ENCODE measurements at places on chromosomes 2 and 18.

DNA sequence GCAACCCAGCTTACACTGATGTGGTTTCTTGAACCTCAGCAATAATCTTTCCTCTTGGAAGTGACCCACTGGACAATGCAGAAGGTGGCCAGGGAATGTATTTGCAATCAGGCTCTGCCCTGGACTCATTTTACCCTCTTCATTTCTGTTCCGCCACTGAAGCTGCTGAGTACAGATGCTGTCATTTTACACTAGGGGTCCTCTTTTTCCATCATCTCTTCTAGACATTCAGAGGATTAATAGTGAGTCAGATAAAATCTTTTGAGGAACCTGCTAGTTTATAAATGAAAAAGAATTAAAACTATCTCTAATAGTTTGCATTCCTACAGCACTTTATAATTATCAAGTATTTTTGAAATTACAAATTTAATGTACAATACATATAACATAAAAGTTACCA, 87.9 kb upstream of the PNPT1 start:
- no peak for DNase-seq

- no peak for DNase-seq
These were observed 76.1 kb upstream of the CPO start for GRCh38 chr2:206863196-206863595.

GRCh38 chr2:36405183-36405582, 49.6 kb downstream of the CRIM1 start:
- no peak for DNase-seq

- DNase-seq, result no peak
These were observed 216.5 kb downstream of the KLHL29 start for GRCh38 chr2:23601301-23601965.

GRCh38 chr2:102261467-102262135, 49.8 kb upstream of the IL1RL1 start:
- DNase-seq, result no peak

DNA sequence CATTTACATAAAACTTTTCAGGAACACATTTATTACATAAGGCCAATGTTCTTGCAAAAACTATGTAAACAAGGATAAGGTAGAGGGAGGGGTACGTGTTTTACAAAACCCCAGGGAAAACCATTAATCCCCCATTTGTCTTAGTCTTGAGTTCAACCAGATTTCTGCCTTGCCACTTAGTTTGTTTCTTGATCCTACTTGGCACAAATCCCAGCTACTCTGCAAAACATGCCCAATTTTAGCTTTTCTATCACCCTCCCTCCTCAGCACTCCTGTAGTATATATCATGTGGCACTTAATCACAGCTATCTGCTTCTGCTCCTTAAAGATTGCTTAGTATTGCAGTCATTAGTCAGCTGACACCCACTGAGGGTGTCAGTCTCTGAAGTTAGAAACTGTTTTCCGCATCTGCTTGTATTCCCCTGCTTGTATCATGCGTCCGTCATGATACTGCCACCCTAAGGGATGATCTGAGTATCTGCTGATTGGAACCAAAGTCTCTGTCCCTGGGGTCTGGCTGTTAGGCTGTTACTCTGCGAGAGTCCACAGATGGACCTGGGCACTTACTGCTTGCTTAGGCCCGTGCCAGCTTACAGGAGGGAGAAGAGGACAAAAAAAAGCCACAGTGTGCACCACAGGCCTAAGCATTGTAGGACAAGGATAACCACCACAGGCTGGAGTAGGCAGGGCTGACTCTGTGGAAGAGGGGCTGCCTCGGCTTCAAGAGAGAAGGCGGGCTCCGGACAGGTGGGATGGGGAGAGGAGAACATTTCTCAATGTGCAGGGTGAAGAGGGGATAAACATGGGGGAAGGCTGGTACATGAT, 82.2 kb downstream of the EPAS1 start:
- DNase-seq, result no peak

- DNase-seq, result no peak
These were observed 552.8 kb upstream of the PKDCC start for GRCh38 chr2:41495050-41495449.

DNA sequence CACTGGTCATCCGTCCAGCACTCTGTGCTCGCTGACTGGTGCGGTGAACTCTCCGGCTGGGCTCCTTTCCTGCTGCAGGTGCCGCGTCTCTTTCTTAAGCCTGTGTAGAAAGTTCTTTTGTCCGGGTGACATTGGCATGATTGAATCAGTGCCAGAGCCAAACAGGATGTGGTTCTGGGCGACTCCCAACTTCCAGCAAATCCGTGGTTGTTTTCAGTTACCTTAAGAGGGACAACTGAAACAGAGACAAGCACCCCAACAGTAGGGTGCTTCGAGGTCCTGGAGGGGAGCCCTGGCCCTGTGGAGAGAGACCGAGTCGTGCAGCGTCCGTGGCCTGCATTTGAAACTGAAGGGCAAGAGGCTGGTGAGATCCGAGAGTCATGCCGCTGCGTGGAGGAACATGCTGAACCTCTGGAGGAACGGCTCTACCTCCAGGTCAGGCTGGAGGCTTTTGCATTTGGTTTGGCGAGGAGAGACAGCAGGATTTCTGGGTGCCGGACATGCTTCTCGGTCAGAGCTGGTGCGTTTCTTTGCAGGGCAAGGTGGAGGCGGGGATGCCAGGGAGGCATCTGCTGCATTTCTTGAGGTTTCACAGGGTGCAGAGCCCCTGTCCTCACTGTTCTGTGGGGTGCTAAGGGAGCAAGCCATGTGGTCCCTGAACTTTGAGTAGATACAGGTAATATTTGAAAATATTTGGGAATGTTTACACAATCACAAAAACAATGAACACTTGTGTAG, 26.8 kb downstream of the SH3BP4 start:
- no peak for DNase-seq

GRCh38 chr2:174605687-174606086, 8.1 kb upstream of the WIPF1 start:
- no peak for DNase-seq

- DNase-seq, result no peak
These were observed 17.0 kb downstream of the COL4A4 start for GRCh38 chr2:227147023-227147422.

DNA sequence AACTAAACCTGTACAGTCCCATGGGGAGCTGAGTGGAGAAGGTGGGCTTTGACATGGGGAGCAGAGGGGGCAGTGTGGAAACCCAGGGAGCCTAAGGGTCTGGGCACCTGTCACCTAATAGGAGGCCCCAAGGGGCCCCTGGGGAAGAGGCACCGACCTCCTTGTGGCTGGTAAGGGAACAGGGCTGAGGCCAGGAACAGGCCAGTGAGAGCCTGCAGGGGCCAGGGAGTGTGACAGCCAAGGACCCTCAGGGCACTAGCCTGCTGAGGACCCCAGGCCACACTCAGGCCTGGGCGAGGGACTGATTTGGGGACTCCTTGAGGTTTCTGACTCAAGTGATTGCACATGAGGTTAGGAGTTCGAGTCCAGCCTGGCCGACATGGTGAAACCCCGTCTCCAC, 24.5 kb upstream of the ALPP start:
- DNase-seq, result no peak

DNA sequence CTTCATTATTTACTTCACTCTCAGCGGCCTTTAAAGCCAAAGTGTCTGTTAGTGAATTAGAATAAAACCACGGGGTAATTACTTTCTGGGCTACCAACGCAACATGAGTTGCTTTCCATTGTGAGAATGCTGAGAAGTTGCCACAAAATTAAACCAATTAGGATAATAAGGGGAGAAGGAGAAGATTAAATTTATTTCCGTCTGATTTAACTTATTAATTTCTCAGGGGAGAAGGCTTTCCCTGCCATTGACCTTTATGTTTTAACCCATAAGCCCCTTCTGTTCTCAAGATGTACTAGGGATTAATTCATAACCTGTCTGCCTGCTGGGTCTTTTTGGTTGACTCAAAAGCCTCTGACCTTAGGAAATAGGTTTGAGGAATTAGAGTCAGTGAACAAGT, 42.3 kb upstream of the IGFBP5 start:
- DNase-seq, result no peak

- no peak for DNase-seq
These were observed 329.1 kb upstream of the CNTNAP5 start for GRCh38 chr2:123696021-123696420.

GRCh38 chr2:3608373-3609278, 13.7 kb downstream of the COLEC11 start:
- no peak for DNase-seq

DNA sequence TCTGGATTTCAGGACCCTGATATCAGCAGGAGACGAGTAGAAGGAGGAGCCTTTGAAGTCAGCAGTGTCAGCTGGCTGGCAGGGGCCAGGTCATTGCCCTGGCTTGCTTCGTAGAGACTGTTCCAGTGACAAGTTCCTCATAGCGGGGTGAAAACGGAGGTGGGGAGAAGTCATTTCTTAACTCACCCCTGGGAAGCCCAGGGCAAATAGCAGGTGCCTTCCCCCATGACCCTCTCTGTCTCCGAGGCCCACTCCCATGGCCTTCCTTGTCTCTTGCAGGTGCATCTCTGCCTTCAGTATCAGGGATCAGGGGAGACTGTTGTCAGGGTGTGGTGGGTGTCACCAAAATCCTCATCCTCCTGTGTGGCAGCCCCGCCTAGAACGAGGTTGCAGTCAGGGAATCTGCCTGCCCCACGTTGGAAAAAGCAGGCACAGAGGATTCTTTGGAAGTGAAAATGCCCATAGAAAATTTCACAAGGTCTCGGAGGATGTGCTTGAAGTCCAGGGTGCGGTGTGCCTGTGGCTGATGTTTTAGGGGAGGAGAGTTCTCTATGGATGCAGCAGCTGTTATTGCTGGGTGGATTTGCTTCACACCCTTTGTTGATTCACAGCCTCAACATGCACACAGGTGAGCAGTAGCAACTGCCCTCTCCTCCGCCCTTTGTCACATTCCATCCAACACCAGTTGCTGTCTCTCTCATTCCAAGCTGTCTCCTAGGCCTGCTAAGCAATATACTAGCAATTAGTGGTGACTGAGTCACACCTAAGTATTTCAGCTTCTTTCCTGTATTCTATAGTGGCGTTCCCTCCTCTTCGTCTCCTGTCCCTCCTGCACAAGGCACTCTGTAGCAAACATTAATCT, 142.6 kb upstream of the FHL2 start:
- DNase-seq, result no peak

GRCh38 chr2:222709191-222709891, 37.9 kb downstream of the MOGAT1 start:
- DNase-seq, result peak; percentile 57

DNA sequence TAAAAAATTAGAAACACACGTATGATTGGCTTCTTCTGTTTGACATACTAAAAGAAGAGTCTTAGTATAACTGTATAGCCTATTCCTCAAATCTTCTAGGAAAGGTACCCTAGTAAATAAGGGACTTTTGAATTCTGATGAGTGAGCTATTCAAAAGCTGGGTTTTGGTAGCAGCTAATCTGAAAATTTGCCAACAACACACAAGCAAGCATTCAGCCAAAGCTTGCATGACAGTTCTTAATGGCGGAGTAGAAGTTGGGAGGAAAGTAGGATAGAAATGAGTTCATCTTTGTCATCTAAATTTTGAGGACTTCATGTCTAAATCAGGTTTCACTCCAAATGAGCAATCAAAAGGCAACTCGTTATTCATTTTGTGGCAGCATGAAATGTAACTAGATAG, 813.0 kb downstream of the MBD2 start:
- no peak for DNase-seq

GRCh38 chr2:128442891-128443302, 124.2 kb upstream of the HS6ST1 start:
- peak; percentile 26 for DNase-seq

GRCh38 chr2:230893841-230894781, 29.4 kb downstream of the ITM2C start:
- DNase-seq, result no peak

- DNase-seq, result no peak
These were observed 73.4 kb downstream of the ZFP36L2 start for GRCh38 chr2:43152741-43153647.

DNA sequence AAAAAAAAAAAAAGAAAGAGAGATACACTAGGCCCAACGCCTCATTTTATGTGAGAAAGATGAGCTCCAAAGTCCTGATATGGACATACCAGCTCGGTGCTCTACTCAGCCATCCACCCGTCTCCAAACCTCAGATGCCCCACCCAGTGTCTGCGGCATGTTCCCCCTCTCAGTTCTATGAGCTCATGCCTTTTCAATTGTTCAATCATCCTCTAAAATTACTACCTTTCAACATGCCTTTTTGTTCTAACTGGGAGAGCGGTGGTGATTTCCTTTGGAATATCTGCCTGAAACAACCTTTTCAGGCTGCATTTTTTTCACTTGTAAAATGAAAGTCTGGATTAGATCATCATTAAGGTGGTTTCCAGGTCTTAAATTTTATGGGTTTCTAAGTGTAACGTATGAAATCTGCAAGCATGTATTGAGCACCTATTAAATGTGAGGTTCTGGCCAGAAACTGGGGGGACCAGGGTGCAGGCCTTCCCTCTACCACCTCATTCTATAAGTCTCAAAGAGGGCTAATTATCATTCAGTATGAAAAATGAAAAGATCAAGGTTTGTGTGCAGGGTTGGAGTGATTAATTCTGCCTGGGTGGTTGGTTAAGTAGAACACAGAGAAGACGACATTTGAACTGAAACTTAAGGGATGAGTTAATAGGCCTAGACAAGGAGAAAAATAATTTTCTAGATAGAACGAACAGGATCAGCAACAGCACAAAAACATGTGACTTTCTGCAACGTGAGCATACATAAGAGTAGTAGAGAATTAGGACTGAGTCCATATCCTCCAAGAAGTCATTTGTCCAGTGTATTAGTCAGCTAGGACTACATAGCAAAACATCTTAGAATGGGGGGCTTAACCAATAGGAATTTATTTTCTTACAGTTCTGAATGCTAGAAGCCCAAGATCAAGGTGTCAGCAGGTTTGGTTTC, 87.4 kb upstream of the GLS start:
- peak; percentile 13 for DNase-seq

DNA sequence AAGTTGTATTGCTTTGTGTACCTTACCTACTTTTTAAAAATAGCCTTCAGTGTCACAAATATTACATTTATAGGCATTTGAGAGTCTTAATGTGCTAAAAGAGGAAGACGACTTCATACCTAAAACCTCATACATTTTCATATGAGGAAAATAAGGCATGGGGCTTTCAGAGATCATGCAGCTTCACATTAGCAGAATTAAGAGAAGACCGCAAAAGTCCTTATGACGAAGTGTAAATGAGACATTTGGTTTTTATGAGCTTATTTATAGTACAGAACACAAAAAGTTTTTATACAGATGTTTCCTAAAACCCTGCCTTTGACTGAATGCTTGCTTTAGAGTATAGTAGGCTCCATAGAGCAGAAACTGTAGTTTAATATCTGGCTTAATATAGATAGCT, 10.1 kb upstream of the CCDC138 start:
- no peak for DNase-seq

DNA sequence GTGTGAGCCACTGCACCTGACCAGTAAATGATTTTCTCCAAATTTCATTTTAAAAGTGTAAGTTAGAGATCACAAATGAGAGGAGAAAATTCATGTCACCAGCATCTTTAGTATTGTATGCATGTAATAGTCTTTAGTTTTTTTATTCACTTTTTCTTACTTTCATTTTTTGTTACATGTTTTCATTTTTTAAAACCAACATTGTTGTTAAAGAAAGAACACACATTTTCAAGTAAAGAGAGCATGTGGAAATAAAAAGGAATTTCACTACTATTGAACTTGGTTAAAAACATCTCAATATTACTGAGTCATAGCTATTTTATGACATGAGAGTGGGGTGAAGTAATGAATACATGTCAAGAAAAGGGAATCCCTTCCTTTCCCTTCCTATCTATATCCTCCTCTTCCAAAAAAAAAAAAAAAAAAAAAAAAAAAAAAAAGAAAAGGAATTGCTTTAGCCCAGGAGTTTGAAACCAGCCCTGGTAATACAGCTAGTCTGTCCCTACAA, 29.1 kb upstream of the PMAIP1 start:
- no peak for DNase-seq

All from HAP-1 (cell line).